ENCODE measurements at places on chromosomes 5 and 9.

DNA sequence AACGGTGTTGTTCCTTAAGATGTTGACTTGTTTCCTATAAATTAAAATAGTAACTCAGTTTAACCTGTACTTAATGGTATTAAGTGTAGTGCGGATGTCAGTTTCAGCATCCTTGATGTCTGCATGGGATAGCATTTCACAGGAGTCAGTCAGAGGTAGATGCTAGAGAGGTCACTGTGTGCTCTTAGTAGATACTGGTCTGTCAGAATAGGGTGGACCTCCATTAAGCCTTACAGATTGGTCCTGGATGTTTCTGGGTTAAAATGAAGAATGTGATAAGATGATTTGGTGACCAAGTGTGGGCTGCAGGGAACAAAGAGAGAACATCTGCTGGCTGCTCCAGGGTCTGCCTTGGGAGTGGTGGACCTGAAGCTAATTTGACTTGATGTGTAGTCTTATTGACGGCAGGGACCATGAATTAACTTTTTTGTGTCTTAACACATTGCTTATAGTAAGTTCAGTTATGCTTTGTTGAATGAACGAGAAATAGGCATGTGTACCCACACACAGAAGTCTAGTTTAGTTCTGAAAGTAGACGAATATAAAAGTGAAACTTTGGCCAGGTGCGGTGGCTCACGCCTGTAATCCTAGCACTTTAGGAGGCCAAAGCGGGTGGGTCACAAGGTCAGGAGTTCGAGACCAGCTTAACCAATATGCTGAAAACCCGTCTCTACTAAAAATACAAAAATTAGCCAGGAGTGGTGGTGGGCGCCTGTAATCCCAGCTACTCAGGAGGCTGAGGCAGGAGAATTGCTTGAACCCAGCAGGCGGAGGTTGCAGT, 12.5 kb downstream of the RAB24 start:
- no peak for DNase-seq

- no peak for DNase-seq
Measured at GRCh38 chr9:116381350-116381749, 227.8 kb downstream of the PAPPA start.

DNA sequence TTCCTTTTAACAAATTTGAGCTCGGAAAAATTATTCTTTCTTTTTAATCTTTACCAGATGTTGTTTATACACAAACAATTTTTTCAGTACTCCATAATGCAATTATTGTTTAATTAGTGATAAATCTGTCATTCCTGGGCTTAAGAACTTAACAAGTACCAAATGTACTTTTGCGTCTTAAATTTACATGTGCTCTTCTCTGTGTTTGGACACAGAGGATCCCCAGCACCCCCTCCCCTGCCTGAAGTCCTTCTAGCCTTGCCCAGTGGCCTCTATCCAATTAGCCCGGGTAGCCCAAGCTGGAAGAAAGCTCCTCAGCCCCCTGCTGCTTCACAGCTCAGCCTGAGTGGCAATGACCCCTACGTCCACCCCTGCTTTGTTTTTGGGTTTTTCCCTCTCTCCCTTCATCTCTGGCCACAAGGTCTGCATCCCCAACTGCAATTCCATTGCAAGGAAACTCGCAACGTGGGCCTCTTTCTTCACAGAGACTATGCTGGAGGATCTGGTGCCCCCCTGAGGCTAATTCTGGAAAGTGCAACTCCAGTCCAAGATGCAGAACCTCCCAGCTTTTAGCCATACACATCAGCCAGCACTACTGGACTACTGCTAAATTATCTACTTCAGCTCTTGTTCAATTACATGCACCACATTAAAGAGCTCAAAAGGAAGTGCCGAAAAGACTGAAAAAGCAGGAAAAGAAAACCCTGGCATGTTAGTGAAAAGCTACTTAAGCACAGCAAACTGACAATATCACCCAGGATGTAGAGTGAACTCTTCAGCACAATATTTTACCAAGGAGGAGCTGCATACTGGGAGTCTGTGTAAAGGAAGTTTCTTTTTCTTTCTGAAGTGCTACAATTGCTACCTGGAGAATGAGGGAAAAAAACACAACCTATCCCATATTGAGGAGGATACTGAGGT, 186.2 kb downstream of the FANCC start:
- peak; percentile 29 for DNase-seq

DNA sequence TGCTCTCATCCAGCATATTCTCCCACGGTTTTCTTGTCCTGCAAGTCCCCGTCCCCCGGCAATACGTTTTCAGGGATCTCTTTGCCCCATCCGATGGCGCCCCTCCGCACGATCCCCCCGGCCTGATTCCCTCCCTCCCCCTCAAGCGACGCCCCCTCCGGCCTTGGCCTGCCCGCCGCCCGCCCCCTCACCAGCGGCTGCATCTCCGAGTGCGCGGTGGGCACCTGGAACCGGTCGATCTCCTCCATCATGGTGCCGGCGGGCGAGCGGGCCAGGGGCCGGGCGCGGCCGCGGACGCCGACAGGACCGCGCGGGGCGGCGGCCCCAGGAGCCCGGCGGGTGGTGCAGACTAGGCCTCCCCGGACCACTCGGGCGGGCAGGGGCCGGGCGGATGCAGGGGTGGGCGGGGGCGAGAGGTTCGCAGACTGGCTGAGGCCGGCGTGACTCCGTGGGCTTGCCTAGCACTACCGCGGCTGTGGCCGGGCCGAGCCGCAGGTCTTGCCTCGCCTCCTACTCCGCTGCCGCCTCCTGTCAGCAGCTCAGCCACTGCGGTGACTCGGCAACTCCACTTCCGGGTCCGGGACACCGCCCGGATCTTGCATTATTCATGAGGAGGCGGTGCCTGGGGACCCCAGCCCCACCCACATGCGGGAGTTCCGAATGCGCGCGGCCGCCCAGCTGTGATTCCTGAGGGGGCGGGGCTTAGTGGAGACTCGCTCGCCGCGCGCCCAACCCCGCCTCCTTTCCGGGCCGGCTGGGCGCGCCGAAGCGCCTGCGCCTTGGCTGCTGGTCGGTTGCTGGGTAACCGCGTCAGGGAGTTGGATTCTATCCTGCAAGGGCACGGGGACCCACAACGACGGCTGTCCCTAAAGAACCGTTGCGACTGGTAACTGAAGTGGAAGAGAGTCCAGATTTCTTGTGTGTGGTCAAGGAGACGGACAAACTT, at the start of the genes DNAI1 and FAM219A:
DNAI1 (plus strand) TSS at position 793 of the 946 bp plus-strand sequence. CDS start 201 bp downstream, outside the sequence.
FAM219A (minus strand) TSS at position 558 of the 946 bp plus-strand sequence; CDS start at position 251, 307 bp downstream.
- peak; percentile 94 for DNase-seq

DNA sequence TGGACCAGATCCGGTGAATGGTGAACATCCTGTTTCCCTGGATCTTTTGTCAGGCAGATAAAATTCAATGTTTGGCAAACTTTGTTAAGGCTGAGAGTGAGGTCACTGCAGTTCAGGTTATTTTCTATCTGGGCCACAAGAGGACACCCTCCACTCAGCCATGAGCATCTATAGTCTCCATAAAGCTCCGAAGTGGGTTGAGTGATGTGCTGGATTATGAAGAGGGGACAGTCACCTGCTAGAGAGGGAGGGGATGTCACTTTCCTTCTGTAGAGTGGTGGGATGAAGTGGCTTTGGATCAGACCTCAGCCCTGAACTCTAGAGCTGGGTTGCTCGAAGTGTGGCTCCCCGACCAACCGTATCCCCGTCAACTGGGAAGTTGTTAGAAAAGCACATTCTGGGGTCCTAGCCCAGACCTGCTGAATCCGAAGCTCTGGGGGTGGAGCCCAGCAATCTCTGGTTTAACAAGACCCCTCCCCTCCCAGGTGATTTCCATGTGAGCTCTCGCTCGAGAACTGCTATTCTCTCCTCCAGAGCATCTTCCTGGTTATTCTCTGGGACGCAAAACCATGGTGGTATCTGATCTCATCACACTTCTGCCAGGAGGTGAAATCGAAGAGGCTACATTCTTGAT, 31.8 kb upstream of the FGF1 start:
- DNase-seq: peak; percentile 39

GRCh38 chr5:56175021-56175420, 58.1 kb downstream of the ANKRD55 start:
- DNase-seq: no peak

GRCh38 chr5:175652741-175653663, 4.9 kb upstream of the HRH2 start:
- DNase-seq: no peak

- DNase-seq: no peak
Measured at GRCh38 chr9:90287567-90288274, 354.9 kb downstream of the DIRAS2 start.

GRCh38 chr9:94160594-94161501, 76.6 kb downstream of the PTPDC1 start:
- DNase-seq: no peak

DNA sequence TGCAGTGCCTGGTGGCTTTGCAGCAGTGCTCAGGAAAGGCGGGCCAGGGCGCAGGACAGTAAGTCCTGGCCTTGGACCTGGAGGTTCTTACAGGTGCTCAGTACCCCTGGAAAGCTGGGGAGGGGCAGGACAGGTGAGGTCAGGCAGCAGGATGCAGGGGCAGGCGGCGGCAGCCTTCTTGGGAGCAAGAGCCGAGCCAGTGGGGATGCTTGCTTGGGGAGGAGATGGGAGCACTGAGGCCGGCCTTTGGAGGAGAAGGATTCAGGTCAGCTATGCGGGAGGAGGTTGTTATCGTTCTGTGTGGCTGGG, 98.0 kb downstream of the COL5A1 start:
- no peak for DNase-seq

DNA sequence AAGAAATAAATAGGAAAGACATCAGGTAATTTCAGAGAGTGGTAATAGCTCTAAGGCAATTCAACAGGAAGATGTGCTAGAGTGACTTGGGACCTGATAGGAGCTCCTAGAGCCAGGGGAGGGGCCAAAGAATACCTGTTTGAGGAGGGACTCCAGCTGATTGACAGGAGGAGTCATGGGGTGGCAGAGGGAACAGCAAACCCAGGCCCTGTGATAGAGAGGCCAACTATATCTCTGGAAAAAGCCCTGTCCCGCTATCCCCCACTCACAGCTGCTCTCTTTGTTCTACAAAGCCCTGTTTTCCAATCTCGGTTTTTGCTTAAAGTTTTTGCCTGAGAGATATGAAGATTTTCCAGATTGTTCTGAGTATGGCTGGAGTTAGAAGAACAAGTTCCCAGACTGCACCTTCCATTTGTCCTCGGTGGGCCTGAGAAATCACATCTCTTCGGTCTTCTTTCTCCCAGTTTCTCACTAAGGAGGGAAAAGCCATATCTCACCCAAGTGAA, 9.0 kb upstream of the NSD1 start:
- no peak for DNase-seq

DNA sequence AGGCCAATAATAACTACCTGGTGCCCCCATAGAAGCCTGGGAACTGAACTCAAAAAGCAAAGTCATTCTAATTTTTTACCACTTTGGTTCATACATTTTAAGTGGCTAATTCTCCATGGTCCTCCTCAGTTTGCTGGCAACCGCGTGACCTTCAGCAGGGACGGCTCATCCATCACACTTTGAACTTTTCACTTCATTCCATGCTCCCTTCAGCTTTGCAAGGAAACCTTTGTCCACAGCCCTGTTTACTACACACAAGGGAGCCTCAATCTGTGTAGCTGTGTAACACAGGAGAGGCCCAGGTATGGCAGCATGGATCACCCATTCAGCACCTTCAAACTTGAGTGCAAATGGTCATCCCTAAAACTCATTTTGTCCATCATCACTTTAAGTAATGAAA, 552.4 kb downstream of the IRX1 start:
- no peak for DNase-seq

DNA sequence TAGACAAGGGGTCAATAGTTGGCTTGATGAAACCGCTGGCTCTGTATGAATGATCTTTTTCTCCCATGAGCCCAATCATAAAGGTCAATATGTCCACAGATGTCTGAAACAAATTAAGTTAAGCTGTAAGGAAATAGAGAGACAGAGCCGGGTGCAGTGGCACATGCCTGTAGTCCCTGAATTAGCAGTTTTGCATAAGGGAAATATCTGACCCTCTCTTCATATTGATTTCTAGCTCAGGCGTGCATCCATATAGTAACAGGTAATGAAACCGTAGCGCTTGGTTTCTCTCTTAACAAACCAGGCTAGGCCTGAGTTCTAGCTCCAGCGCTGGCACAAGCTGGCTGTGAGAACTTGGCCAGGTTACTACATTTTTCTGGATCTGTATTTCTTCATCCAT, 118.1 kb upstream of the ERCC6L2 start:
- DNase-seq: no peak
